ENCODE measurements at places on chromosomes 7 and 10.

- no peak for DNase-seq
Observed at GRCh38 chr7:5214641-5215040, 24.6 kb downstream of the WIPI2 start.

DNA sequence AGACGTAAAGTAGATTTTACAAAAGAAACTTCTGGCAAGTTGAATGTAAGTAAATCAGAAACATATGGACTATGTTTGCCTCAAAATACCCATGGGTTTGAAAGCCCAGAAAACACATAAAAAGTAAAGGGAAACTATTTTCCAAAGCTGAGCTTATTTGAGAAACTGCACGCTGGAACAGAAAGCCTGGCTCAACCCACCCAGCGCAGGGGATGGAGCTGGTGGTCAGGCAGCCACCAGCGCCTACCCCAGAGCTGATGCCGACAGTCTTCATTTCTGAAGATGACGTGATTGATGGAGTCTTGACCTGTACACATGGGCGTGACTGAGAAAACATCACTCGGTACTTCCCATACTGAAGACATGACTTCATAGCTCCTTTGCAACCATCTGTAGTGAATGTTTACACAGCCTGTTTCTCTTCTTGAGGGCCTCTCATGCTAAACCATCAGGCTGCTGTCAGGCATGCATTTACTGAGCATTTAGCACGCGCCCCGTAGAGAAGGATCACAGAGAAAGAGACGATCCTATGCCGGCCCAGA, 232.6 kb upstream of the AUTS2 start:
- no peak for DNase-seq

GRCh38 chr10:114697061-114697598, 39.1 kb upstream of the ABLIM1 start:
- no peak for DNase-seq

DNA sequence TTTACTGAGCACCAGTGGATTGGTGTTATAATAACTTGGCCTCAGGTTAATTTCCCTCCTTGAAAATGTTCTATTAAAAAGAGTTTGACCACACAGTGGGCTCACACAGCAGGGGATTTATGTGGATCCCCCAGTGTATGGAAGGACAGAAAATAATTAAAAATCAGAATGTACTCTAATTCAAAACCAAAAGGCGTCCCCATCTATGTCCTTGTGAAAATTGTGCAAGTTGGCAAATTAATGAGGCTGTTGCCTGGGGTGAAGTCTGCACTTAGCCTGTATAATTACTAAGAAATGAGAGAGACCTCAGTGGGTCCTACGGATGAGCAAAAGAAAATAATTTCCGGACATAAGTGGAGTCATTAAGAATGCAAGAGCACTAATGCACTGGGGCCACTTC, 31.1 kb downstream of the PIK3CG start:
- DNase-seq: no peak

DNA sequence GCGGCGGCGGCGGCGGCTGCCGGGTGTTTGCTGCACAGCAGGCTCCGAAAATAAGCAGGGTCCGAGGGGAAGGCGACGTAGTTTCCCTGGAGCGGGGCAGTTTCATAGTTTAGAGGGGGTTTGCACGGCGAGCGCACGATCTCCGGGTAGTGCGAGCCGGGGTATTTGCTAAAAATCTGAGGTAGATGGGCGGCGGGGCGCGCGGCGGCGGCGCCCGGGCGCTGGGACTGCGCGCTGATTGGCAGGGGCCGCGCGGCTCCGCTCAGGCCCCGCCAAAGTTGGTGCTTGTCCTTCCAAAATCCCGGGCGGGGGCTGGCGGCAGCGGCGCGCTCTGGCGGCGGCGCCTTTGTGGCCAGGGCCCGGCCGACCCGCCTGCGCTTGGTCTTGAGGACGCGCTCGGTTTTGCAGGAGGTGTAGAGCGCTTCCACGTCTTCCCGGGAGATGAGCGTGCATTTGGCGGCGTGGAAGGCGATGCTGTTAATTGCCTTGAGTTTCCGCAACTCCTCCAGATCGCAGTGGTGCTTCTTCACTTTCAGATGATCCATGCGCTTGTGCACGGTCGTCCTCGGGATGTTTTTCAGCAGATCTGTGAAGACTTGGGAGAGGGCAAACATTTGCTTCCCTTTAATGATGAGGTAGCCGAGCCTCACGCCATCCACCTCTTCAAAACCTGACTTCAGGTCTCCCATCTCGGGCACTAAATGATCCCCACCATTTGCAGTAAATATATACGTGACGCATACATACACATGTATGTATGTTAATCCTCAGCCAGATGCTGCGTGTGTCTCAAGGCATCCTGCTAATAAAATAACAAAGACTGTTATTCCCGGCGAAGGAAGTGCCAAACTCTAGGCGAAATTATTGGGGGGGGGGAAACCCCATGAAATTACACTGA, 8.1 kb downstream of the SKIDA1 start:
- no peak for DNase-seq

GRCh38 chr10:119653209-119653608, 2.0 kb downstream of the BAG3 start:
- DNase-seq: no peak

- DNase-seq: no peak
Observed at GRCh38 chr7:33200282-33200681, 70.9 kb downstream of the BBS9 start.

DNA sequence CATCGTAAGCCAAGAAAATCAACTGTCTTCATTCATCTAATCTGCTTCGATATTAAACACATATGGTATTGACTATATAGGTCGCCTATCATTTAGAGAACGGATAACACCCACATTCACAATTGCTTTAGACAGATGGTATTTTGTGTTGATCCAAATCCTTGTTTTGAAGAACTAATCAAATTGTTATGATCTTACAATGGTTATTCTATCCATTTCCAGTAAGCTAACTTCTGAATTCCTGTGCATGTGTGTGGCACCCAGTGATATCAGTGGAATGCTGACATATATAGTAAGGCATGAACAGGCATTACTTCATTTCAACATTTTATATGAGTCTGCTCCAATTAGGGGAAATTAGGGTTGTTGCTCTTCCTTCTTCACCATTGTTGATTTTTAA, 98.8 kb downstream of the SEMA3E start:
- no peak for DNase-seq

DNA sequence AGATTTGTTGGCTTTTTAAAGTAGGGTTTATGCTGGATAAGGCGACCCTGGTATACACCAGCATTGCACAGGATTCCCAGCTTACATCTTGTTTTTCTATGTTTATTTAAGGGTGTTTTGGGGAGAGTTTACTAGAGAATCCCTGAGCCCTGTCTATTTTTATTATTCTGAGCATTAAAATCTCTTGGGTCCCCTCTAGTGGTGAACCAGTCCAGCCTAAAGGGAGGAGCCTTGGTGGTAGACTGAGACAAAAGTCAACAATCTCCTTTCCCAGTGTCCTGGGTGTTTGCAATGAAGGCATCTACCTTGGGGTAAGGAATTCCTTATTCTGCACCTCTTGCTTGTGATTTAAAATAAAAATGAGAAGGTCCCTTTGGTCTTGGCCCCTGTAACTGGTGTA, 38.2 kb downstream of the ANTXRL start:
- DNase-seq: no peak

DNA sequence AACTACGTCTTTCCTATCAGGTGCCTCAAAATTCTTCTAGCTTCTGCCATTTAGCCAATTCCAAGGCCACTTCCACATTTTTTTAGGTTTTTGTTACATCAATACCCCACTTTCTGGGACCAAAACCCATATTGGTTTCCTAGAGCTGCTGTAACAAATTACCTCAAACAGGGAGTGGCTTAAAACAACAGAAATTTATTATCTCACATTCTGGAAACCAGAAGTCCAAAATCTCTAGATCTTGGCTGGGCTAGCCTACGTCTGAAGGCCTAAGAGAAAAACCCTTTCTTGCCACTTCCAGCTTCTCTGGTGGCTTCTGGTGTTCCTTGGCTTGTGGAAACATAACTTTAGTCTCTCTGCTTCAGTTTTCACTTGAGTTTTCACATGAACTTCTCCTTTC, 85.1 kb upstream of the BMPER start:
- no peak for DNase-seq

GRCh38 chr7:100456562-100456961, 7.5 kb downstream of the SPACDR start:
- no peak for DNase-seq

GRCh38 chr10:79311581-79312407, 35.5 kb upstream of the PPIF start:
- no peak for DNase-seq

GRCh38 chr7:70616211-70616610, 515.7 kb upstream of the GALNT17 start:
- DNase-seq: no peak

DNA sequence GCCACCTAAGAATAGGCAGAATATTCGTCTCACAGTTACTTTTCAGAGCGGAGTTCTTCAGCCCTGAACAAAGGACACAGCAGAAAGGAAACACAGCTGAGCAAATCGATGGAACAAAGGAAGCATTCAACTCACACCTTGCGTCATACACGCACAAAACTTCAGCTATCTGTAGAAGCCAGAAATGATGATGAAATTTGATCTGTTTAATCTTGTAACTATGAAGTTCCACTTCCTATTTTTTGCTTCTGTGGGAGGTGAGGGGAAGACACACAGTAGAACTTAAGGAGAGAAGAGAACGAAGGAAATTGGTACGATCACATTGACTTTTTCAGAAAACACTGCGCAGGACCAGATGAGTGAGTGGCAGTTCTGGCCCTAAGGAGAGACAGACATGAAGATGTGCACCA, 26.2 kb downstream of the FAM171A1 start:
- DNase-seq: no peak

DNA sequence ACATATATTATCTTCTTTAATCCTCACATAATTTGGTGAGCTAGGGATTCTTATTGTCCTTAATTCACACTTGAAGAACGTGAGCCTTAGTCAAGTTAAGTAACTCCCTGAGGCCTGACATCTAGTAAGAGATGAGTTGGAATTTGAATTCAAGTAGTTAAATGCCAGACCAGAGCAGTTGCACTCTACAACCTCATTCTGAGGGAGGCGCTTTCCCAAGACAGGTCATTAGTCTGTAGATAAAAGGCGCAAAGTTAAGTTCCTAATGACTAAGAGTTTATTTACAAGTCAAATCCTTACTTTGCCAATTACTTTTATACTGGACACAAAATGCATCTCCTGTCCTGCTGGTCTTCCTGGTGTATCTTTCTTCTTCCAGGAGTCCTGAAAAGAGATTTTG, 3.6 kb upstream of the EXOC6 start:
- no peak for DNase-seq

DNA sequence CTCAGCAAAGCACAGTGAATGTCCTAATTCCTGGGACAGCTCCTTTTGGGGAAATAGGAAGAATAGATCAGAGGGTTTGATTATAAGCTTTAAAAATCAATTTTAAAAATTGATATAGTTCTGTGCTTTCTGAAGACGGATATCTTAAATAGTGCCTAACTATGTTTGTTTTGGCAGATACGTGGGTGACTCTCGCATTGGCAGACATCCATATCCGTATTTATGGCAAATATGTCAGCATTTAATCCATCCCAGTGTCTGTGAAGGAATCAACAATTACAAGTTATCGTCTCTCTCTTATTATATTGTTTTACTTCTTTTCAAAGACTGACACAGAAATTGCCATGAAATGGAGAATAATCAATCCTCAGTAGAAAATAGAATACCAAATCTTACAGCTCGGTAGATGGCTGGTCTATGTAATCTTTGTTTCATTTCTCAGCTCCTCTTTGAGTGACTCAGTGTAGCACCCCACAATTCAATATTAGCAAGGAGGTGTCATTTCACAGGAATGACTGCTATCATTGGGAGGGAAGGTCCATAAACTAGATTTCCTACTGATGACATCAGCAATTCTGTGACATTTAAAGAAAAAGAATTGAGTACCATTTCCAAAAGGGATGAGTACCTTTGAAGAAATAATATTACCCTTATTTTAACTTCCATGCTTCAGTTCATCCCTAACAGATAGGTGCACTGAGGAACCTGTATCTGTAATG, 186.4 kb upstream of the NFE2L3 start:
- no peak for DNase-seq

GRCh38 chr10:110355141-110355831, 50.6 kb upstream of the SMNDC1 start:
- DNase-seq: no peak

DNA sequence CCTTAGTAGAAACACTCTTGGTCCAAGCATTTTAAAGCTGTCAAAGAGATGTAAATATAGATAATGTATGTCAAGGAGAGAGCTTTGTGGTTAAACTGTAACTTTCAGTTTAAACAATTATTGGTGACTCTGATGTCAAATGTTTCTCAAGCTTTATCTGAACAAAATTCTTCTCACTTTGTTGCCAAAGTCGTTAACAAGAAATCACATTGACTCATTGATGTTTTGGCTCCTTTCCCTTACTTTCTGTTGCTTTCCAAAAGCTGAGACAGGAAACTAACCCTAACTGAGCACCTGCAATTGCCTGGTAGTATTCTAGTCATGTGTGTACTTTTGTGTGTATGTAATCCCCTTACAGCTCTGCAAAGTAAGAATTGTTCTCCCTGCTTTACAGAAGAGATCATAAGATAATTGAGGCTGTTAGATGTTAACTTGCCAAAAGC, 108.5 kb downstream of the CFTR start:
- no peak for DNase-seq

GRCh38 chr7:84088802-84089201, 105.8 kb downstream of the SEMA3A start:
- no peak for DNase-seq

GRCh38 chr7:121610243-121610642, 214.1 kb upstream of the FAM3C start:
- no peak for DNase-seq

- DNase-seq: no peak
Observed at GRCh38 chr10:98276311-98276710, 8.3 kb upstream of the LOXL4 start.

DNA sequence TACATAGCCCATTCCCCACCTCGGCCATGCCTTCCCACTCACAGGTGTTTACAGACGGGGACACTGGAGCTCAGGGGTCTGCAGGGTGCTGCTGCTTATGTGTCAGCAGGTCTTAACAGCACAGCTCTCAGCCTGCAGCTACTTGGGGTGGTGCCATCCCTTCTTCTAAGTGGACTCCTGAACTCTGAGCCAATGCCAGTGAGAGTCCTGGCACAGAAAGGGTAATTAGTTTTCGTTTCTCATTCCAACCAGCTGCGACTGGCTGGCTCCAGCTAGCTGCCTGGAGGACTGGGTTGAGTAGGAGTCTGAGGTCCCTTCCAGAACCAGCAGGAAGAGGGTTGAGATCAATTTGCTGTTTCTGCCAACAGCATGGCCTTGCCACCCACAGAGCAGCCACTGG, 88.3 kb upstream of the AGK start:
- DNase-seq: no peak

- no peak for DNase-seq
Observed at GRCh38 chr10:70673043-70673928, 980 bp downstream of the ADAMTS14 start.

DNA sequence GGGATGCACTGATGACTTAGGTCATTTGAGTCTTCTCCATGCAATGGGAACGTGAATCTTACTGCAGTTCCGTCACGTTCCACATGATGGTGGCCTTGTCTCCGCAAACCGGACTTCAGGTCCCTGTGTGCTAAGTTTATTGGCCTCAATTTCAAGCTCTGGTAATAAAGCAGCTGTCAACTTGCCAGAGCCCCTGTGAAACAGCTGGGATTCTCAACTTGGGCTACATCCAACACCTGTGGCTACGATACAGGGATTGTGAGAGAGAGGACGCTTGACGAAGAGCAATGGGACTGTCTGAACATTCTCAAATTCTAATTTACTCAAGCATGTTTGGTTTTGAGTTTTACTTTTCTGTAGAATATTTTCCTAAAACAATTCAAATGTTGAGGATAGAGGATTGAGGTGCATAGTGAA, 174.2 kb downstream of the PTN start:
- peak; percentile 75 for DNase-seq

GRCh38 chr10:92200564-92200963, 90.3 kb downstream of the CPEB3 start:
- DNase-seq: no peak

GRCh38 chr7:135291809-135292253, 58.2 kb downstream of the STRA8 start:
- DNase-seq: no peak
